NCI-H774 (cell line): ENCODE measurements at places on chromosomes 3 and 15.

DNA sequence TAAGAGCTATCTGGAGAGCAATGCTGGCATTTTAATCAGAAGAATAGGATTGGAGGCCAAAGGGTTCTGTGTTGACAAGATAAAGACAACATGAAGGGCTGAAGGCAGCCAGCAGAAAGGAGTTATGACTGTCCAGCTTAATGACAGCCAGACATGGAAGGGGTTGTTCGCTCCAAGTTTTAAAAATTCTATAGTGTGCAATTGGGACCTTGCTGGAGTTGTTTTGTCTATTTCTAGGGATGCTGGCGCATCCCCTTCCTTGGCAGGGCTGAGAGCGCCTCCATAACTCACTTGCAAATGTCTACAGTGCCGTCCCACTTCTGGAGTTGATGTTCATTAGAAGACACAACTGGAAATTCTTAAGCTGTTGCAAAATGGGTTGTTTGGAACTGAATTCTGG, 200.7 kb downstream of the TLE3 start:
- no peak for DNase-seq

GRCh38 chr15:67146234-67146633, 80.8 kb downstream of the SMAD3 start:
- DNase-seq = no peak

DNA sequence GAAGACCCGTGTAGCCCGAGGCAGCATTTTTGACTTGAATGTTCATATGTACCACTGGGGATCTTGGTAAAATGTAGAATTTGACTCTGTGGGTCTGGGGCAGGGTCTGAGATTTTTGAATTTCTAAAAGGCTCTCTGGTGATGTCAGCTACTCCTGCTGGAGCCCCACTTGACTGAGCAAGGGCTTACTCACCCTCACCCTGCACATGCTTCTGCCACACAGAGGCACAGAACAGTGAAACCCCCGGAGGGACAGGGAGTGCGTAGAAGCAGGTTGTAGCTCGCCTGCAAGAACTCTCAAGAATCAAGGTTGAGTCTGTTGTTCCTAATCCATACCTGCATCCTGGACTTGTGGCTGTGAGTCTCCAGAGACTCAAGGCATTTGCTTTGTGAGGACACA, 41.1 kb downstream of the SLCO3A1 start:
- DNase-seq = no peak

- DNase-seq = no peak
Measured at GRCh38 chr15:100075229-100075628, 266.5 kb downstream of the ADAMTS17 start.

- peak; percentile 34 for DNase-seq
Measured at GRCh38 chr15:58463815-58464650, 32.2 kb downstream of the LIPC start.

GRCh38 chr3:98772022-98772421, 8.9 kb downstream of the ST3GAL6 start:
- no peak for DNase-seq

GRCh38 chr15:99671926-99672635, 61.2 kb downstream of the LYSMD4 start:
- DNase-seq = no peak

DNA sequence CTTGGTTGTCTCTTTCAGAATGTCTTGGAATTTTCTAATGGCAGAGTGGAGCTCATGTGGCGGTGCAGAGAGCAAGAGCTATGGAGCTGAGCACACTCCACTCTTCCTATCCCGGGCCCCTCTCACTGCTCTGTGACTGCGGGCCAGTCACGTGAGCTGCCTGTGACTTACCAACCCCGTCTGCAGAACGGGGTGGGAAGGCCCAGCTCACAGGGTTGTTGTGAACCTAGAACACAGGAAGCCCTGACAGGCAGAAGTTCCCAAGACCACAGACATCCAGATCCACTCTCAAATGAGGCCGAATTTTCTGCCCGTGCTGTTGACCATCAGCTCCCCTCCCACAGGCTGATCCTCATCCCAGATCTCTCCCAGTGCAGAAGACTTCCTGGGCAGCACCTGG, 35.5 kb upstream of the PLXNA1 start:
- DNase-seq = no peak

DNA sequence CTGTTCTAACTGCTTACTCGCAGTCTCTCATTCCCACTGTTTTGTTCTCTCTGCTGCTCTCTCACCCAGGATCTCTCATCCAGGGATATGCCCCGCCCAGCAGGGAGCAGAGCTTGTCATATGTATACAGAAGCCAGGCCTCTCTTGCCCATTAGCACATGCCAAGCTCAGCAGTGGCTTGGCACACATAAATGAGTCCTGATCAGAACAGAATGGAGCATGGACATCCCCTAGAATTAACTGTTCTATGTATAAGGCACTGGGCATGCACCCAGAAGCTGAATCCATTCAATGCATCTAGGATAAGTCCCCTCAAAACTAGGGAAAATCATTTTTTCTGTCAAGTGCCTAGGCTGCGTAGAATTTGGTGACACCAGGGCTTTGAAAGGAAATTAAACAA, 61.6 kb downstream of the IGSF11 start:
- DNase-seq = no peak

- no peak for DNase-seq
Measured at GRCh38 chr3:151871639-151872468, 1.6 kb upstream of the SUCNR1 start.

- DNase-seq = no peak
Measured at GRCh38 chr3:141556034-141556433, 69.2 kb downstream of the RASA2 start.

DNA sequence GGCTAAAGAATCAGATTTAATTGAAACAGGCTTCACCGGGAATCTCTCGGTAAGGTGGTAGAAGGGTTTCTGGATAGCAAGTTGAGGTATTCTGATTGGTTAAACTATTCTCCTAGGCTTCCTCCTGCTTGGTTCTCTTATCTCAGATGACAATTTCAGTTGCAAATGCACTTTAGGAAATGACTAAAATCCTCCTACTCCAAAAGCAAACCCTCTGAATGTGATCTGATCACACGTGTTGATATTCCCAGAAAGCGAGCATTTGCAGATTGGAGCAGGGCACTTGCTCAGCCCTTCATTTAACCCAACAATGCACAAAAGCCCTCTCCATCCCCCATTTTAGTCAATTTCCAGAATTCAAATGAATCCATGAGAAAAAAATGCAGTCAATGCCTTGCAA, 55.6 kb upstream of the ICE2 start:
- DNase-seq = no peak

GRCh38 chr3:159764490-159765029, 224.1 kb upstream of the IL12A start:
- DNase-seq = no peak

DNA sequence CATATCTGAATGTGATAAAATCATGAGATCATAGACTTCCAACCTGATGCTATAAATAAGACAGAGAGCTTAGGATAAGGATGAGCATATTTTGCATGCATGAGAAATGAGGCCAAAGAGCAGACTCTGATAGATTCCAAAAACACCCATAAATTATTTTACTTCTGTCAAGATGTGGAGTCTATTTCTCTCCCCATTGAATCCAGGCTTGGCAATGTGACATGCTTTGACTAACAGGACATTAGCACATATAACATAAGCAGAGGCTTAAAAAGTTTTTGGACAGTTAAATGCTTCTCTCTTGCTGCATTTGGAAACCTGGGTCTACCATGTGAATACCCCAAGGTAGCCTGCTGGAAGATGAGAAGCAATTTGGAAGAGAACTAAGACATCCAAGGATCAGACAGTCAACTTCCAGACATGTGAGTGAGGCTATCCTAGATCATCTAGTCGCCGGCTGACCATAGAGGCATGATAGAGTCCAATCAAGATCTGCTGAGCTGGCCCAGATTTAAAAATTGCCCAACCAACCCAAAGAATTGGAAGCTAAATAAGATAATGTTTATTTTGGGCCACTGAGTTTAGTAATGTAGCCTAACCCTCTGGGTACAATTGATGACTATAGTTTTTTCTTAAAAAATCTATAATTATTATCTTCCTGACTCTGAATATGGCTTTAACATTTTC, 30.3 kb downstream of the MYLK start:
- DNase-seq = no peak

GRCh38 chr15:79171320-79172031, 80.9 kb upstream of the RASGRF1 start:
- no peak for DNase-seq

DNA sequence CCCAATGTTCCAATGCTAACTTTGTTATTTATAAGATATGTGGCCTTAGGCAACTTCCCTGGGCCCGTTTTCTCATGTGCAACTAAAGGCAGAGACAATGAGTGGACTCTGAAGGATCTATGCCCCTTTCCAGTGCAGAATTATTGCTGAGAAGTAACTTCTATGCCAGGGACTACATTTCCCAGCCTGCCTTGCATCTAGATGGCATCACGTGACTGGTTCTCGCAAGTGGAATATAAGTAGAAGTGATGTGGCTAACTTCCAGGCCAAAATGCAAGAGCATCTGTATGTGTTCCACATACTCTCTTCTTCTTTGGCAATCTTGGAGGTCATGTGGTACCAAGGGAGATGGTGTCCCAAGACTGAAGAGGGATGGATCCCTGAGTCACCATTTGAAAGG, 674.4 kb downstream of the NTRK3 start:
- DNase-seq = no peak

- no peak for DNase-seq
Measured at GRCh38 chr3:140711390-140712035, 33.6 kb downstream of the TRIM42 start.

GRCh38 chr3:31004025-31004678, 109.7 kb upstream of the GADL1 start:
- DNase-seq = no peak

GRCh38 chr15:51172193-51172592, 77.5 kb upstream of the TNFAIP8L3 start:
- no peak for DNase-seq

GRCh38 chr15:86942285-86942684, 862.6 kb downstream of the AGBL1 start:
- no peak for DNase-seq

DNA sequence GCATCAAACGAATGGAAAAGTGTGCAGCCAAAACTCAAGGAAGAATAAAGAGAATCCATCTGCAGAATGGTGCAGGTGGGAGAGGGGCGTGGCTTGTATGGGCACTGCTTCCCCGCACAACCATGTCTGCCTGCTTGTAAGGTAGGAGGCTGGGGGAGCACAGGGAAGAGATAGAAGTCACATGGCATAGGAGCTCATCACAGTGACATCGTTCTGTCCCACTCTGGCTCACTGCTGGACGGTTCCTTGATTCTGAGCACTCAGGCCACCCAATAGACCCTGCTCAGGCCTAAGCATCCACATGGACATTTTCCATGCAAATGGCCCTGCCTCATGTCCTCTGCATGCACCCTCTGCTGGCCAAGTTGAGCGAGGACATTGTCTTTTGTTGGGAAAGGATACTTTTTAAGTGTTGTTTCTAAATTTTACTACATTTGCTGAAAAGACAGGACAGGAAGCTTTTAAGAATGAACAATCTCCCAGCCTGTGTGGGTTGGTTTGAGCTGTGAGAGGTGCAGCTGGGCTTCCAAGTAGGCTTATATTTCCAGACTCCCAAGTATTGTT, 3.1 kb downstream of the MYLK start:
- DNase-seq = no peak

GRCh38 chr3:55576621-55577388, 89.7 kb upstream of the WNT5A start:
- no peak for DNase-seq

GRCh38 chr3:69009559-69010410, 3.7 kb downstream of the EOGT start:
- DNase-seq = no peak

DNA sequence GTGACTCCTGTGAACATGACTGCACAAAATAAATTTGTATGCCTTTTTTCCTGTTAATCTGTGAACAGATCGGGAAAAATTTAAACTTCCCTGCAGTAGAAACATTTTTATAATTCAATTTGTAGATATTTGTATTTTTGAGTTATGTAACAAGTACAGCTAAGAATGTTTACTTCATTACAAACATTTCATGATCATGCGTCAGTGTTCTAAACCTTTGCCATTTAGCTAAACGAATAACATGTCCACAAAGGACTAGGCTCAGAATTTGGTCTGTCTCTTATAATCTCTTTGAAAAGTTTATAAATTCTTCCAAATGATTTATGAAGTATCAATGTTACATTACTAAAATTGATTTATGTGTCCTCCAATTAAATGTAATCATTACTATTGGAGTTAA, 17.3 kb upstream of the CRYBG3 start:
- no peak for DNase-seq

GRCh38 chr3:78838362-78838761, 929.4 kb downstream of the ROBO1 start:
- DNase-seq = no peak

DNA sequence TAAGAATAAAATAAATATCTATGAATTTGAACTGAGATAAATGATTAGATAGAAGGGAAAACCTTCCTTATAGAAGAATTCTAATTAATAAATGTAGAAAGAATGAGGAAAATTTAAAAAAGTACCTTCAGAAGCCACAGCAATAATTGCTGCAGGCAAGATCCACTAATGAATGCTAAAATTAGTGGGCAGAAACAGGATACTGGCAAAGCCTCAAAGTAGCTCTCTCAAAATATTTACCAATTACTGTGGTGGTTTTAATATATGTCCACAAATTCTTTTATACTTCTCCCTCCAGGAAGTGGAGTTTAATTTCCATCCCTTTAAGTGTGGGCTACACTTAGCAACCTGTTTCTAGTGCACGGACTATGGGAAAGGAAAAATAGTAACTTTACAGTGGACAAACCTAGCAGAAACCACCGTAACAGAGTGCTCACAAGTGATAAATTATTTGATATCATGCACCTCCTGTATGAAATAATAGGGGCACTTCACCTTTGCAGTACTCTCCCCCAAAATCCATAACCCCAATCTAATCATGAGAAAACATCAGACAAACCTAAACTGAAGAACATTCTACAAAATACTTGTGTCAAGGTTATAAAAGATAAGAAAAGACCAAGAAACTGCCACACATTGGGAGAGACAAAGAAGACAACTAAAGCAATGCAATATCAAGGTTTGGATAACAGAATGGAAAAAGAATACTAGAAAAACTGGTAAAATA, 6.8 kb downstream of the PEAK1 start:
- DNase-seq = no peak

DNA sequence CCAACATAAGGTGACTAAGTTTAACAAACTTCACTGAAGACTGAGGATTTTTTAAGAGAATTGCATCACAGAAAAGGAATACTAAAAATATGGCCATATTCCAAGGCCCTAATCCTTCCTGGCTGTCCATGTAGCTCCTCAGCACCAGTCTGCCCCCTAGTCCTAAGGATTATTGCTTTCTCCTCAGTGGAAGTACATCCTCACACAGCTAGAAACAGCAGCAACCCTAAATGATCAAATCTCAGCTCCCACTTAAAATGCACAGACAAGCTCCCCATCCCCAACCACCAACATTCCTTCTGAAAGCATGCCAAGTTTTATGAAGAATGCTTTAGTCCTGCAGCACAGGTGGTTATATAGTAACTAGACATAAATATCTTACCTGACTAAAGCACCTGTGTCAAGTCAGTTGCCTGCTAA, 14.7 kb downstream of the ST3GAL6 start:
- no peak for DNase-seq

DNA sequence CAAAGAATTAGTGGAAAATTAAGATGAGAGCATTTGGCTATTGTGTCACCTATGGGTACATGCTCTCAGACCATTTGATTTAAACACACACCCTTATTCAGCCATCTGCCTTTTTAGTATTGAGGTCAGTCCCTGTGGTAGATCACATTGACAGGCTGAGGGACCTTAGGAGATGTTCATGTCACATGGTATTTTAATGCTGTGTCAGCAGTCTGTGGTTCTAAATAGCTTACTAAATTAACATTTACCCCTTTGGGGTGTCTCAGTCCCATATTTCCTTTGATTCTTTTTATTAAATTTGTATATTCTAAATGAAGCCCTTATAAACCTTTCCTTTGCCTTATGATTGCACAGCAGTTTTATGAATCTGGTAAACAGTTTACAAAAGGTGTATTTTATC, 2.3 kb downstream of the RBM5 start:
- no peak for DNase-seq
